ENCODE measurements at places on chromosomes 4 and X.

GRCh38 chr4:95232358-95233156, 316.2 kb downstream of the UNC5C start:
- DNase-seq: peak; percentile 6

DNA sequence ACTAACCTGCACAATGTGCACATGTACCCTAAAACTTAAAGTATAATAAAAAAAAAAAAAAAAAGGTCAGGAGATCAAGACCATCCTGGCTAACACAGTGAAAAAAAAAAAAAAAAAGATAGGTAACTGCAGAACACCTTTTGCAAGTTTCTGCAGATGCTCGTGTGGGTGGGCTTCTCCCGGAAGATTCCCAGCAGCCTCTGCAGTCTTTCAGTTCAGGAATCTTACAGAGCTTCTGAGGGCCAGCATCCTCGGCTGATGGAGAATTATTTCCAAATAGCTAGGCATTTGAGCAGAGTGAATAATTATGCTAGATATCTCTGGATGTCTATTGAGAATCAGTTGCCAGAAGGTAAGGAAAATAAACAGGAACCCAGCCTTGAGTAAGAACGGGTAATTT, 300.7 kb downstream of the DCTD start:
- no peak for DNase-seq

DNA sequence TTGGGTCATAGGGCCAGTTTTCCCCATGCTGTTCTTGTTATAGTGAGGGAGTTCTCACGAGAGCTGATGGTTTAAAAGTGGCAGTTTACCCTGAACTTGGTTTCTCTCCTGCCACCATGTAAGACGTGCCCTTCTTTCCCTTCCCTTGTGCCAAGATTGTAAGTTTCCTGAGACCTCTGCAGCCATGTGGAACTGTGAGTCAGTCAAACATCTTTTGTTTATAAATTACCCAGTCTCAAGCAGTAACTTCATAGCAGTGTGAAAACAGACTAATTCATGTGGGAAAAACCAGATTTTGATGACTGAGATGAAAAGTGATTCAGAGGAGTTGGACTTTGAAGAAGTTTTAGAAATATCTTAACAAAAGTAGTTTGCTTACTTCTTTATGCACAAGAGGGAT, 101.4 kb downstream of the ARHGAP10 start:
- DNase-seq: no peak

GRCh38 chr4:3791910-3792542, 25.8 kb downstream of the ADRA2C start:
- DNase-seq: no peak

- DNase-seq: no peak
These were observed 36.8 kb downstream of the VSIG4 start for GRCh38 chrX:66002824-66003680.

- DNase-seq: no peak
These were observed 40.5 kb downstream of the RRAGB start for GRCh38 chrX:55758033-55758432.

DNA sequence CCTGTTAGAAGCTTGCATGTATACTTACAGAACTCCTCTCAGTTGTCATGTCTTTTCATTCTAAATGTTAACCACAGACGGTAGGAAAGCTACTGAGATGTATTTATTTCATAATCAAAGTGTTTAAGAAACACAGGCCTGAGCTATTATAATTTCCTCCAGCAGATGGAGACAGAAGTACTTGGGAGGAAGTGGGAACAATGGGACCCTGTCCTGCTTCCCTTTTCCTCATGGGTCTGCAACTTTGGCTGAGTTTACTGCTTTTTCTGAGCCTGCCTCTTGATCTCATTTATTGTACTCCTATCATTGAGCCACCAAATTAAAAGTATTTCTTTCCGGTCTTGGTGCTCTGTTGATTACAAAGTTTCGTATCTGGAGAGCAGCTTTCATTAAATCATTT, 67.7 kb upstream of the SPANXN2 start:
- DNase-seq: peak; percentile 20

DNA sequence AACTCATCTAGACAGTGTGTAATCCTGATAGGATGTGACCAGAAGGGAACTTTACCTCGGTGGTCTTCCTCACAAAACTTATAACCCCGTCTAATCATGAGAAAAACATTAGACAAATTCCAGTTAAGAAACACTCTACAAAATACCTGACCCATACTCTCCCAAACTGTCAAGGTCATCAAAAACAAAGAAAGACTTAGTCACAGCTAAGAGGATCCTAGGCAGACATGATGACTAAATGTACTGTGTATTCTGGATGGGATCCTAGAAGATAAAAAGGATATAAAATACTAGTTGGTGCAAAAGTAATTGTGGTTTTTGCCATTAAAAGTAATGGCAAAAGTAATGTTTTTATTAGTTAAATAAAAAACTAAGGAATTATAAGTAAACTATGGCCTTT, 81.6 kb downstream of the DTHD1 start:
- DNase-seq: no peak

DNA sequence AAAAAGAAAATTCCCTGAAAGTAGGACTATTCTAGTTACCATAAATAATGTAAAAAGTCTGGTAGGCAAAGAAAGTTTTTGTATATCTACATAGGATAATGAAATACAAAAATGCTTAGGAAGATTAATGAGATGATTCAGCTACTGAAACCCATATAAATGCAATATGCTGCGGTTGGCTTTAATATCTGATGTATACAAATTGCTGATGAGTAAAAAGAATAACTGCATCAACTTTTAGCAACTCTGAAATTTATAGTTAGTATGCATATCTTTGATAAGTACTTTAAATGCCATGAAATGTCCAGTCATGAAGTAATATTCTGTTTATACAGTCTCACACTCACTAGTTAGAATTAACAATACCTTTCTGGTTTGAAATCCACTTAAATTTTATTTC, 404.8 kb downstream of the TLL1 start:
- no peak for DNase-seq

DNA sequence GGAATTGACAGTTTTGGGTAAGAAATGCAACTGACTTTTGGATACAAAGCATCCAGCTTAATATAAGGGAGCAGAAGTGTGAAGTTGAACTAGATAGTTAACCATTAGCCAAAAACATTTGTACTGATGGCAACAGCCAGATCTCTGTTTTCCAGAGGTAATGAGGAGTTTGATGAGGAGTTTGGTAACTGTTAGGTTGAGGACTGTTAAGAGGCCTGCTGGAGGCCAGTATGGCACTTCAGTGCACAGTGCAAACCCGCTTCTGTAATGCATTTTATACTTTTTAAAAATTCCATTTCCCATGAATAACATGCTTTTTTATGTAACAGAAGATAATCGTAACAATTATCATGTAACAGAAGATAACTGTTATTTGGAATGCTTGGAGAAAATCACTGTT, 30.0 kb downstream of the CDKL5 start:
- no peak for DNase-seq

- DNase-seq: no peak
These were observed 114.0 kb upstream of the FRG1 start for GRCh38 chr4:189826657-189827056.

GRCh38 chr4:111535792-111536191, 609.5 kb upstream of the FAM241A start:
- no peak for DNase-seq

GRCh38 chr4:24089851-24090534, 200.1 kb upstream of the PPARGC1A start:
- DNase-seq: no peak

Measured in brain (organoid and tissue), 16 donors.